ENCODE measurements at places on chromosomes 7 and 10. TPM values are rescaled to one million over a fixed set of nuclear protein-coding genes. Genes with fewer than 3 reads are reported as not detected.
A peak's percentile ranks its signal among the peaks of the same experiment; 100 is the strongest.

ANXA8 gene
- total RNA-seq: 0.30 TPM

- DNase-seq: peak; percentile 90
Observed at GRCh38 chr7:4683884-4684565, 1.9 kb downstream of the FOXK1 start.

DNA sequence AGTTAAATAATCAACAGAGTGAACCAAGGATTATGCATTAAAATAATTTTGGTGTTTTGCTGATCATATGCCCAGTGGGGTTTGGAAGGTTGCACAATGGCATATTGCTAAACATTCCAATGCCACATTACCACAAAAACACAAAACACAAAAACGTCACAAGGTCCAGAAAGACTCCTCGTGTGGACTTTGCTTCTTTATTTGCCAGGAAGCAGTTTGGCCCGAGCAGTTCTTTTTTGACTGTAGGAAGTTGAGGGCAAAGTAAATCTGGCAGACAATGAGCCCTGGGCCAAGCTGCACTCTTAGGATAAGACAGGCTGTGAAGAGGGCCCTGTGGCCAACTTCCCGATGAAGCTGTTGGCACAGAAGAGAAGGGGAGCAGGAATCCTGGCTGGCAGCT lies 39.2 kb upstream of the SLC35B4 start:
- peak; percentile 96 for DNase-seq

- no peak for DNase-seq
Observed at GRCh38 chr7:68679459-68680234, 918.6 kb upstream of the AUTS2 start.

GRCh38 chr7:1977059-1977875 lies 255.5 kb downstream of the MAD1L1 start:
- DNase-seq: no peak

STOX1 gene
- 2.9 TPM for total RNA-seq

DNA sequence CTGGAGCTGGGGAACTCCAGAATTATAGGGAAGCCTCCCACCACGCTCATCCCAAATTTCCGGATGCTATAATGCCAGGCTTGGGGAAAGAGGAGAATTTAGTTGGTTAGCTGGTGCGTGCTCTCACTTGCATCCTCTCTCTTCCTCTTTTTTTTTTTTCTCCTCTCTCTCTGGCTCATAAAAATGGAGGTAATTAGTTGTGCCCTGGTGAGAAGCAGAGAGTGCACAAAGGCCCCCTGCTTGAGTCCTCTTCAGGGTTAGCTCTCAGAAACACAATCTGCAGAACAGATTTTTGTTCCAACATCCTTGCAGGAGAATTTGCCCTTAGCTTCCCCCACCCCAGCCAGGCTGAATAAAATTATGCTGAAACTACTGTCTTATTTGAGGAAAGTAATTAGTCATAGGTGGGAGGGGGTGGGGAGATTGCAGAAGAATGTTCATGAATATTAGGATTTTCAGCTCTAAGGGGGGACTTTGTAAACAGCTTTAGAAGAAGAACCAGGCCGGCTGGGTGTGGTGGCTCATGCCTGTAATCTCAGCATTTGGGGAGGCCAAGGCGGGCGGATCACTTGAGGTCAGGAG lies 7.6 kb downstream of the SERPINE1 start:
- DNase-seq: no peak

GRCh38 chr10:52752261-52752660 lies 20.3 kb downstream of the MBL2 start:
- DNase-seq: no peak

DNA sequence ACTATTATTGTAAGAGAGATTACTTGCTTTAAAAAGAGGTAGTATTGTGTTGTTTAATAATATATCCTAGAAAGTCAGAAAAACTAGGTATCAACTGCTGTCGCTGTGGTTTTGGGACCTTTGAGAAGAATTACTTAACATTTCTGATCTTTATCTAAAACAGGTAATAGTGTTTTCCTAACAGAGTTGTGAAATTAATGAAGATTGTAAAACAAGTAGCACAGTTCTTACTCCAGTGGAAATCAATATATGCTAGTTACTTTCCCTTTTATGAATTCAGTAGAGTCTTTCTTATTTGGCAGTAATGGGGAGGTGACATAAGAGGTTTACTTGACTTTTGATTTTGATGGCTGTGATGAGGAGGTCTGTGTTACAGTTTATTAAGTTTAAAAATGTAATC lies 58.1 kb downstream of the KIF20B start:
- DNase-seq: no peak

GRCh38 chr10:61765176-61766087 lies 102.7 kb downstream of the CABCOCO1 start:
- no peak for DNase-seq

CTAGE4 gene
- total RNA-seq: 17.4 TPM

SCART1 gene
- 0.35 TPM for total RNA-seq

- DNase-seq: no peak
Observed at GRCh38 chr7:50666124-50666496, 100.9 kb upstream of the DDC start.

DNA sequence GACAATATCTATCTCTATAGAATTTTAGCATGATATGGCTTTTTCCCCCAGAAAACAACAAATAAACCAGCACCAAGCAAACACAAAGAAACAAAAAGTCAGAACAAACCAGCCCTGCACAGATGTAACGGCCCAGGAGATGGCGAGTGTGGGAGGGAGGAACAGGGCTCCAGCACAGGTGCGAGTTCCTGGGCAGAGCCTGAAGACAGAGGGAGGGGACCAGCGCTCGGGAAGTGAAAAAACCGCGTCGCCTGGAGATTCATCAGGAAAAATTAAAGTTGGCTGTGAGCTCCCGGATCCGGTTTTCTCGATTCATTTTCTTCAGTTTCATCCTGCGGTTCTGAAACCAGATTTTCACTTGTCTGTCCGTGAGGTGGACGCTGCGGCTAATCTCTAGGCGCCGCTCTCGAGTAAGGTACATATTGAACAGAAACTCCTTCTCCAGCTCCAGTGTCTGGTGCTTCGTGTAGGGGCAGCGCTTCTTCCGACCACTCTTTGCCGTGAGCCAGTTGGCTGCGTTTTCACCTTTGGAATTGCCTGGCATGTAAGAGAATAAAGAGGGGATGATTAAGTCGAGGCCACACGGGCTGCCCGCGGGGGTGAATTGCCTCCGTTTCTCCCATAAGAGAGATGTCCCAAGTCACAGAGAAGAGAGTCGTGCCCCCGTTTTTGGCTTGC lies 2.3 kb downstream of the HOXA10 start:
- DNase-seq: no peak

- DNase-seq: no peak
Observed at GRCh38 chr7:82051601-82052000, 281.8 kb upstream of the HGF start.

SEMA3A gene
- 7.1 TPM for total RNA-seq

GRCh38 chr7:47510192-47510591 lies 71.7 kb downstream of the TNS3 start:
- DNase-seq: no peak

DNA sequence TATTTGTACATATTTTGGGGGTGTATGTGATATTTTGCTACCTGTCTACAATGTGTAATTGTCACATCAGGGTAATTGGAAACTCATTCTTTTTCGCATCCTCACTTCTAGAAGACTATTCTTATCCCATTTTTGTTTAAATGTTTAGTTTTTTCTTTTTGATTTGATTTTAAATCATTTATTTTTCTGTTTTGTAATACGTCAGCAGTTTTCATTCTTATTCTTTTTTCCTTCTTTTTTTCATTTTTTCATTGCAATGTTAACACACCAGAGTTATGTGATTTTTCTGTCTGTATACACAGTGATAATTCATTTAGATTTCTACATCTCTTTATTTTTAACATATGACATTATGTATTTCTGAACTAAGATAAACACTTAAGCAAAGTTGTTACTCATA lies 85.5 kb downstream of the SLC13A1 start:
- no peak for DNase-seq

CCDC172 gene
- not detected for total RNA-seq

GRCh38 chr7:130277763-130278643 lies 11.3 kb downstream of the CPA2 start:
- peak; percentile 69 for DNase-seq

MYL7 gene
- not detected for total RNA-seq

DNA sequence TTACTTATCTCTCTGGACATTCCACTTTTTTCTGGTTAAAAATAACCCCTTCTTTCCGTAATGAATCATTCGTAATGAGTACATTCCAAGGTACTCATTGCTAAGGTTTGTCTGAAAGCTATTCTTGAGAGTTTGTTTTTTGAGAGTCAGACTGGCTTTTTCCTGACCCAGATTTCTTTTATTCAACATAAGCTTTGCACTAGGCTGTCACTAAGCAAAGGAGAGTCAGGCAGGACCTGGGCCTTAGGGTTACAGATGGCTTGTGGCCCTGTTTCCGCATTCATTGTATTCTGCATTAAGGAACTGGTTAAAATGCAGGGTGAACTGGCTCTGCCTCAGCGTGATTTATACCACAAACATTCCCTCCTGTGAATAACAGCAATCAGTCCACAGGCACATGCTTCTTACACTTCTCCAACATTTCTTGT lies 84.1 kb downstream of the POM121L12 start:
- DNase-seq: peak; percentile 85

CPA1 gene
- total RNA-seq: not detected

DNA sequence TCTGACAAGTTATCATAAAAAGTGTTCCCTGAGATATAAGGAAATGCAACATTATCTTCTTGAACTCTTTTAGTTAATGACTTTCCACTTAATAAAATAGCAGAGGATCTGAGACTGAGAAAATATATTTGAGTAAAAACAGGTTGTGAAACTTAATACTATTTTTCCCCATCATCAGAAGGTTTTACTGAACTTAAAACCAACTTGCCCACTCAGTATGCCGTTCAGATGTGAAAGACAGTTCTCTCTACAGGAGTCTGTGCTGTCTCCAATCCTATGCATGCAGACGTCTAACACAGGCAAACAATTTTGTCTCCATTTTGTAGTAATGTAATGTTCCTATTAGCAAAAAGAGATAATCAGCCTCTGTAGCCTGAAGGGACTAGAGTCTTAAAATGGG lies 38.2 kb upstream of the CYP2C18 start:
- DNase-seq: no peak

PON1 gene
- total RNA-seq: not detected

SKIDA1 gene
- 2.1 TPM for total RNA-seq

GPR15LG gene
- total RNA-seq: 6.8 TPM

TAS2R41 gene
- total RNA-seq: not detected

DNA sequence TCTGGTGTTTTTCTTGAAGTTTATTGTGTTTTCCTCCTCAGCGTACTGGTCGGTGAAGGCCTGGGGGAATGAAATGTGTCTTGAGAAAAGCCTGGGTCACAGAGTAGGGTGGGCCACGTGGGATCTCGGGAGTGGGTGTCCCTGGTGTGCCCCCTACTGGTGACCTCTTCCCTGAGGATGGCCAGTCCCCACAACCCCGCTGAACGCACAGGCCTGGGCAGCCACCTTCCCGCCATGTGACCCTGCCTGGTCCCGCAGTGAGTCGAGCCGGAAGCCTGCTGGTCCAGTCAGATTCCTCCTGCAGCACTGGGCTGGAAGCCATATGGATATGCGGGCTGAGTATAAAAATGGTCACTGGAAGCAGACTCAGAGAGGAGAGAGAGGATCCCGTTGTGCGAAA lies 52.9 kb upstream of the GNA12 start:
- no peak for DNase-seq

DNA sequence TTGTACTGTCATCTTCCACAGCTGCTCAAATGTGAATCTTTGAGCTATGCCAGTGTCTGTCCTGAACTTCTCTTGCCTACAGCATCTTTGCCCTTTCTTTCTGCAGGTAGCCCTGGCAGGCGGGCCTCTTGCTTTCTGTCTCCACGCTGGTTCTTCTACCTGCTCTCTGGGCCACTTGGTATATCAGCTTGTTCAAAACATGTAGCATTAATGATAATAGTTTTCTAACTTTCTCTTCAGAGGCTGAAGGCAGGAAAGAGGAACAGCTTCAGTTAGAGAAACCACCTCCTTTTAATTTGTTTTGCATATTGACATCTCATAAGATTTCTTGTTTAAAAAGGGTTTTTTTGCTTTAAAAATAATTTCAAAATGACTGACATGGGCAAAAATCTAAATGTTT lies 923 bp upstream of the FGL2 start:
- no peak for DNase-seq

SPDYE16 gene
- total RNA-seq: not detected

MYH16 gene
- 0.05 TPM for total RNA-seq

GRCh38 chr7:19203686-19204085 lies 58.5 kb upstream of the FERD3L start:
- no peak for DNase-seq

GRCh38 chr10:15310776-15311568 lies 60.1 kb downstream of the FAM171A1 start:
- no peak for DNase-seq

- DNase-seq: peak; percentile 95
Observed at GRCh38 chr7:120806669-120807068, 51.3 kb downstream of the TSPAN12 start.

ZPBP gene
- total RNA-seq: not detected

NODAL gene
- total RNA-seq: not detected

GRCh38 chr7:154795437-154795836 lies 207.5 kb downstream of the PAXIP1 start:
- no peak for DNase-seq

DNA sequence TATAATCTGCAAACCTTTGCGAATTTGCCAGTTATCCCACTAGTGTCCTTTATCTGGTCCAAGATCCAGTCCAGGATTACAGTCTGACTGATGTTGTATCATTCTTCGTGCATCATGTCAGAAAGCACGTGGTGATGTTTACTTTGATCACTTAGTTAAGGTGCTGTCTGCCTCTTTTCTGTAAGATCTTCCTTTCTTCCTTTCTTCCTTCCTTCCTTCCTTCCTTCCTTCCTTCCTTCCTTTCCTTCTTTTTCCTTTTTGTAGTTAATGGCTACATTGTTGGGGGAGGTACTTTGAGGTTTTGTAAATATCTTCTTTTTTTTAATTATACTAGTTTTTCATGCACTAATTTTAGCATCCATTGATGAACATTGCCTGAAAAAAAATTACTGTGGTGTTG lies 80.3 kb downstream of the LCOR start:
- DNase-seq: no peak

TMEM178B gene
- total RNA-seq: 87.0 TPM

DNA sequence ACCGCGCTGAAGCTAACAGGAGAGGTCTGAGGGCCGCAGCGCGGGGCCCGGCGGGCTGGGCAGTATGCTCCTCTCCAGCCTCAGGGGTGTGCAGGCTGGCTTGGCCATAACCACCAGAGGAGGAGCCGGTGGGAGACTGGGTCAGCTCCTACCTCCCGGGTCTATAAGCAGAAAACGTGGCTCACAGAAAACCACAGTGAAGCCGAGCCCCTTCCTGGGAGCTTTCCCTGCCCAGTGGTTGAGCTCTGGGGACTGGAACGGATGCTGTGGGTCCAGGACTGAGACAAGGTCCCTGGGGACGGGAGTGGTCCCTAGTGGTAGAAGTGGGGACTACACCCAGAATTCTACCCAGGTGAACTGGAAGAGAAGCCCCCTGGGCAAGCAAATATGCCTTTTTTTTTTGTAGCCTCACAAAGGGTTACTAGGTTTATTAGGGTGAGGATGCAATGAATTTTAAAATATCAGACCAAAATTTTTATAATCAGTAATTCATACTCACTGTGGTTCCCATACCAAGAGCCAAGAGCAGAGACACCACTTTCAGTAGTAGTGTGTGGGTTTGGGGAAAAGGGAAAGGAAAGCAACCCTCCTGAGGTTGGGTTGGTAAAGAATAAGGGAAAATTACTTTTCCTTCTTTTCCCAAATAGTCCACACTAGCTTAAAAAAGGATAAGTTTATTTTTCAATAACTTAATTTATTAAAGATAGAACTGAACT lies 67.9 kb upstream of the PRKCQ start:
- DNase-seq: no peak
